ENCODE measurements at places on chromosomes 7 and 10.

DNA sequence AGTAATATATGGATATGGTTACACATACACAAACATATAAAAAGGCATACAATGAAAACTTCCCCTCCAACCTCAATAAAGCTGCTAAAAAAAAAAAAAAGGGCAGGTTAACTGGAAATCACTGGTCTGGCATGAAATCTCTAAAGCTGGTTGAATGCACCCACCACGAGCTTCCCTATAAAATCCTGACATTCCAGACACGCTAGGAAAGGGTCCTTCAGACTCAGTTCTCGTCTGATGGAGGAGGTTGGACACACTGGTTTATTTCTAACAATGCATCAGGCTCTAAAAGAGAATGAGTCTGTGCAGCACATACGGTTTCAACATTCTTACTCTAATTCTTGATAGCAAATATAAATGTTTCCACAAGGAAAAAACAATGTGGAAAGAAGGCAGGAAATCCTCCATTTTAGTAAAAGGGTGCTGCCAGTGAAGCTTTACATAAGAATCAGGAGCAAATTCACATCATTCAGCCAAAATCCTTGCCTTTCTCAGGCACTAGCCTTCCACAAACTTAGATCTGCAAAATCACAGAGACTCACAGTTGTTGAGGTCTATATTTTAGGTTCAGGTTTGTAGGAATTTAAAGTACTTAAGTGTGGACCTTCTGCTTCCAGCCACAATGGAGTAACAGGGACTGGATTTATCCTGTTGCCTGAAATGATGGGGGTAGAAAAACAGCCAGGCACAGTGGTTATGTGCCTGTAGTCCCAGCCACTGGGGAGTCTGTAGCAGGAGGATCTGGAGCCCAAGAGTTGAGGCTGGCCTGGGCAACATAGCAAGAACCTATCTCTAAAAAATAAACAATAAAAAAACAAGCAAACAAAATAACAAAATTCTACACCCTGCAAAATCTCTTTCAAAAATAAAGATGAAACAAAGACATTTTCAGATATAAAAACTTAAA lies 73.5 kb downstream of the CYTH3 start:
- DNase-seq = no peak

DNA sequence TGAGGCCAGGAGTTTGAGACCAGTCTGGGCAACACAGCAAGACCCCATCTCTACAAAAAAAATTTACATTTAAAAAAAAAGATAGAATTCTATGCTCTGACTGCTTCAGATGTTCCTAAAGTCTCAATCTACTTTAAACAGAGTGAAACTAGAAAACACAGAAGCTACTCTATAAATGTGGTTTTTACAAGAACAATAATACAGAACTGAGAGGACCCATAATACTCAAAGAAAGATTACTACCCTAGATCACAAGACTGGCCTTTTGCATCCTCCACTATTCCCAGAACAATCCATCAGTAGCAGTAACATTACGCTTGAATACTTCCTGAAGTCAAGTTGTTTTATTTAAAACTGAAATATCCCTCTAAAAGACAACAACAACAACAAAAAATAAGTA lies 119.4 kb downstream of the ZFAND4 start:
- DNase-seq = no peak

GRCh38 chr10:120996456-120997034 lies 145.4 kb downstream of the WDR11 start:
- DNase-seq = no peak

DNA sequence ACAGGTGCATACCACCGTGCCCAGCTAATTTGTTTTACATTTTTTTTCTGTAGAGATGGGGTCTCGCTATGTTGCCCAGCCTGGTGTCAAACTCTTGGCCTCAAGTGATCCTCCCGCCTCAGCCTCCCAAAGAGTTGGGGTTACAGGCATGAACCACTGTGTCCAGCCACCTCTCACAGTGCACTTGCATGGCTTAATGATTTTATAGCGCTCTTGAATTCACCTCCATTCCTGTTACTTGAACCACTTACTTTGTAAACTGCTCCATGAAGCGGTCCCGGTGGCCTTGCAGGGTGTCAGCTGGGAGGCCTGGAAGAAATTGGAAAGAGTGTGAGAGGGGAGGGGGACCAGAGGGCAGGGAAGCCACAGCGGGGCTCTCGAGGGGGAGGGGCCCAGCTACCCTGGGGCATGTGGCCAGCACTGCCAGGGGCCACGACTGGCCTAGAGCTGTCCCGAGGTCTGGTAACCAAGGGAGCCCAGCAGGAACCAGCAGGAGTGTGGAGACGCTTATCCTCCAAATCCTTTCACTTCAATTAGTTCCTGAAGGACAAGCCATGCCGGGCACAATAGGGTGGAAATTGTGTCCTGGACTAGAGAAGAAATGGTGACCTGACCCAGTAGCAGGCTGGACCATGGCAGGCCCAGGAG lies 76.0 kb downstream of the SPDYE5 start:
- no peak for DNase-seq

DNA sequence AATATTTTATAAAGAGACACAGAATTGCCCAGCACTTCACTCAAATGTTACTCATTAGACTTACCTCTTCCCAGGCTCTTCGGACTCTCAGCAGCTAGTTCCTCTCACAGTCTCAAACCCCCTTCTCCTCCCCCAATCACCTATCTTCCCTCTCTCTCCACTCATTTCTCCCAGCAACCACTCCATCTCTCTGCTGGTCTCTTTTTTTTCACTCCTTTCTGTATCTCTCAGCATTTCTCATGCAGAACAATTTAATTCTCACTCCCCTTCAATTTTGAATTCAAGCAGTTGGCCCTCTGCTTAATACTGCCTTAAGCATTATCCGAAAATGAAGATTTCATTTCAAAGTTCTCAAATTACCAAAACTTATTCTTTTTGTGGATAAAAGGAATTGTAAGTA lies 34.4 kb upstream of the CAV2 start:
- no peak for DNase-seq
